ENCODE measurements at places on chromosomes 2 and 18.
A peak's percentile ranks its signal among the peaks of the same experiment; 100 is the strongest.

GRCh38 chr18:10860382-10860781, 289.0 kb downstream of the PIEZO2 start:
- no peak overlapping the region for H3K27ac ChIP-seq
- H3K36me3 ChIP-seq = no peaks in the 10 kb centered on the region
- peaks cover 33% of the 10 kb centered on the region for H3K27me3 ChIP-seq
- H3K4me1 ChIP-seq = peaks cover 3% of the 10 kb centered on the region
- no peak overlapping the region for H3K4me3 ChIP-seq

DNA sequence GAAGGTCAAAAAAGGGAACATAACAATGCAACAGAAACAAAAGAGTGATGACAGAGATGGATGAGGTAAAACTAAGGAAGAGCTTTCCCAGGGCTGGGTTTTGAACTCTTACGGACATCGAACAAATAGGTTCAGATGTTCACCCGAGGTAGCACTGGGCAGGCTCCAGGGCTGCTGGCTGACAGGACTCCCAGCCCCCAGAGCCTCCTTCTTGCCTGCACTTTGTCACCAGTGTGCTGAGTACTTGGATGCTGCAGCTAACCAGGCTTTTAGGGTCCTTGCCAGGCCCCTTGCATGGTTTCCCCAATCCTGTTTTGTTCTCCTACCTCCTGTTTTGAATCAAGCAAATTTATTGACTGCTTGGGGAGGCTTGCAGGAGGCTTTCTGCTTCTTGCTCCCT, 322.9 kb downstream of the DYSF start:
- H3K36me3 ChIP-seq = no peaks in the 10 kb centered on the region
- no peak overlapping the region for H3K27ac ChIP-seq
- no peaks in the 10 kb centered on the region for H3K4me1 ChIP-seq
- H3K27me3 ChIP-seq = peaks cover 13% of the 10 kb centered on the region

DNA sequence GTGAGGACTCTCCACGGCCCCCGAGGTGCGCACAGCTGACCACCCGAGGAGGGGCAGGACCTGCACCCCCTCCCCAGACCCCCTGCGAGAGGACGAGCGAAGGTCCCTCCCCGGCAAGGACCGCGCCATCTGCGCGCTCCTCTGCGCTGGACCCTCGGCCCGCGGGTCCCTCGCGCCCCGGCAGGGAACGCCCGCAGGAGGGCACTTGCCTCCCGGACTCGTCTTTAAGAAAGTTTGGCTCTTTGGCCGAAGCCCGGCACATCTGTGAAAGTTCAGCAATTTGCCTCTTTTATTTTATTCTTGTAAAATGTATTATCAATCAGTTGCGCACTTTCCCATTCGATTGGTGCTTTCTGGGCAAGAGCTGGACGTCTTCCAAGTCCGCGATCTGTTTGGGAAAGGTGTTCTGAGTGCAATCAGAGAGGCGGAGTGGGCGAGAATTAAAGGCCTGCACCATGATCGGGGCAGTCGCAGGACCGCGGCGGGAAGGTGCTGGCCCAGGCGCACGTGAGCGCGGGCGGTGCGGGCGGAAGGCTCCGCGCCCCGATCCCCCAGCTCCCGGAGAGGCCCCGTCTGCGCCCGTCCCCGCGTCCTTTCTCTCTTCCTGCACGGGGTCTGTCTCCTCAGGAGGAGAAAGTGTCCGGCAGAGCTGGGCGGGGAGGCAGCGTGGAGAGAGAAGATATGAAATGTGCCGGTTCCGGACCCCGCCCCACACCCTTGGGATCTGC, 1.6 kb upstream of the ALKAL2 start:
- no peak for DNase-seq
- no peaks in the 10 kb centered on the region for H3K36me3 ChIP-seq
- H3K27ac ChIP-seq = no peak overlapping the region
- H3K4me3 ChIP-seq = peak overlapping the region; percentile 67
- peaks cover 53% of the 10 kb centered on the region for H3K27me3 ChIP-seq
- peaks cover 9% of the 10 kb centered on the region for H3K4me1 ChIP-seq

DNA sequence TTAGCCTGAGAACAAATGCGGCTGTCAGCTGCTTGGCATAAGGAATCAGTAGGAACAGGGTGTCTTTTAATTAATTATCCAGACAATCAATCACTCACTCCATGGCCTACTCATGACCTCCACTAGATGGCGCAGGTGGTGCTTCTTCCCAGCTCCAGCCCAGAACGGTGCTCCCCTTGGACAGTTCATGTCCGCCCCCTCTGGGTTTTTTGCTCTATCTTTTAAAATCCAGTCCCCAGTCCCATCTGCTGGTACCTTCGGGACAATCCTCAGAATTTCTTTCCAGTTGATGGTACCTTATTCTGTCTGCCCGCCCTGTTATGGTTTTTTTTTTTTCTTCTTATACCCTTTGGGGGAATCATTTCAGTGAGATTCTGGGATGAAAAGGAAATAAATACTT, 99.8 kb downstream of the CACNB4 start:
- peaks cover 30% of the 10 kb centered on the region for H3K27me3 ChIP-seq
- DNase-seq = peak; percentile 26
- no peak overlapping the region for H3K4me3 ChIP-seq
- no peak overlapping the region for H3K27ac ChIP-seq
- H3K4me1 ChIP-seq = peaks cover 4% of the 10 kb centered on the region

DNA sequence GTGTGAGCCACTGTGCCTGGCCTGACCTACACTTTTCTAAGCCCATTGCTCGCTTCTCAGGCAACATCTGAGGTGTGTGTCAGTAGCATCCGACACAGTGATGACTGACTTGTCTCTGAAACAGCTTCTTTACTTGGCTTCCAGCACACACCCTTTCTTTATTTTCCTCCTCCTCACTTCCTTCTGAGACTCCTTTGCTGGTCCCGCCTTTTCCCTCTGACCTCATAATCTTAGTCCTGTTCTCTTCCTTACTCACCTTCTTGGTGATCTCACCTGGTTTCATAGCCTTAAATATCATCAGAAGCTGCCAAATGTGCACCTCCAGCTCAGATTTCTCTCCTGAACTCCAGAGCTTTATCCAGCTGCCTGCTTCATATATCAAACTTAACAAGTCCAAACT, 66.6 kb upstream of the PELI1 start:
- no peak overlapping the region for H3K27ac ChIP-seq
- H3K4me3 ChIP-seq = no peak overlapping the region
- no peaks in the 10 kb centered on the region for H3K36me3 ChIP-seq
- no peaks in the 10 kb centered on the region for H3K27me3 ChIP-seq
- peaks cover 22% of the 10 kb centered on the region for H3K4me1 ChIP-seq
- DNase-seq = no peak

- no peaks in the 10 kb centered on the region for H3K36me3 ChIP-seq
- no peak overlapping the region for H3K27ac ChIP-seq
- no peaks in the 10 kb centered on the region for H3K4me1 ChIP-seq
- H3K4me3 ChIP-seq = no peak overlapping the region
- H3K27me3 ChIP-seq = no peaks in the 10 kb centered on the region
Observed at GRCh38 chr2:162989507-162989906, 150.9 kb upstream of the KCNH7 start.

Measured in progenitor cell of endocrine pancreas (in vitro differentiated cells).